RPMI7951 (cell line): ENCODE measurements at places on chromosomes 1 and 21. TPM values are rescaled to one million over a fixed set of nuclear protein-coding genes. Genes with fewer than 3 reads are reported as not detected.

GRCh38 chr1:246875041-246876026 is 56.4 kb downstream of the AHCTF1 start:
- peak; percentile 58 for DNase-seq

DNA sequence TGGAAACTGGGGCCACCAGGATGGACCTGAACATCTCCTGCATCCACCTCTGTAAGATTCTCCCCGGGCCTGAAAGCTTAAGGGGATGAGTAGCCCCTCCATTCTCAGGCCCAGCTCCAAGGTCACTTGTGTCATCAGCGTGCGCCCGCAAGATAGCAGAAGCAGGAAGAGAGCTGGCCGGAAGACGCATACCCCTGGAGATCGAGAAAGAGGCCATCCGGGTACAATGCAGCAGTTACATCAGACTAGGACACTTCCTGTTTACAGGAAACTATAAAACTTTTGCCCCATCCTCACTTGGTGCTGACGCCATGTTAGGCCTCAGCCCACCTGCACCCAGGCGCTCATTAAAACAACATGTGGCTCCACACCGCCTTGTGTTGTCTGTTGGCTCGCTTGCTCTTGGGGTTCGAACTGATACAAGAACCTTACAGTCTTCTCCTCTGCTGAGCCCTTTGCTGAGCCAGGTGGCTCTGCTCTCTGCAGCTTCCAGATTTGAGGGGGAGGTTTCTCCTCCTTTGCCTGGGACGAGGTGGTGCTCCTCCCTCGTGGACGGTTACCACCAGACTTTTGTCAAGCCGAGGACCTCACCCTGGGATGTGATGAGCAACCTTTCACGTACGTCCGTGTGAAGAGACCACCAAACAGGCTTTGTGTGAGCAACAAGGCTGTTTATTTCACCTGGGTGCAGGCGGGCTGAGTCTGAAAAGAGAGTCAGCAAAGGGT is 277.5 kb upstream of the C1orf174 start:
- no peak for DNase-seq

DNA sequence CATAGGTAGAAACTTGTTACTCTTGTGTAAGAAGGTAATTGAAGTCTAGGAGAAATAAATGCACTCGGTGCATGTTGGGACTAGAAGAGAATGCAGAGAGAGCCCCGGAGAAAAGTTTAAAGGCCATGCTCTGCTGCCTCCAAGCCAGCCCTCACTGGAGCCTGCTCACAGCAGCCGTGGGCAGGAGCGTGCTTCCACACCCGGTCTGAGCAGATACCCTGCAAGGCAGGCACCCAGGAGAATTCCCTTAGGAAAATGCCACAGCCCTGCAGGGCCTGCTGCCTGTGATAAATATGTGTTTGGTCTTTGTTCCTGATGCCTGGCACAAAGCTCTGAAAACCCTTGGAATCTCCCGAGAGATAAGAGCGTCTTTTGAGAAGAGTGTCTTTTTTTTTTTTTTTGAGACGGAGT is 22.8 kb downstream of the C2CD2 start:
- DNase-seq, result no peak

DNA sequence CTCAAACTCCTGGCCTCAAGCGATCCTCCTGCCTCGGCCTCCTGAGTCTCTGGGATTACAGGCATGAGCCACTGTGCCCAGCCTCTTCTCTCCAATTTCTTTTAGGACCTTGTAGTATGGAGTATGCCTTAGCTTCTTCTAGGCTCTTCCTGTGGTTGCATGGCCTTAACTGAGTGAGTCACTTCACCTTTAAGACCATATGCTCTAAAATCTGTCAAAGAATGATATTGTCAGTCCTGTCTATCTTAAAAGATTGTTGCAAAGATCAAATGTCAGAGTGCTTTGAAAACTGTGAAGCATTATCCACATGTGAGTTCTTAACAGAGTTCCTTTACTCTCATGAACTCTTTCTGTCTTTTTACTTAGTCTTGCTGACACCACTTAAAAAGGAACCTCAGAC is 37.2 kb downstream of the ATP2B4 start:
- DNase-seq, result peak; percentile 72

GRCh38 chr1:84959294-84959693 is 37.6 kb downstream of the MCOLN2 start:
- DNase-seq, result no peak

GRCh38 chr1:200670242-200671118 is 773 bp upstream of the DDX59 start:
- DNase-seq, result no peak

DNA sequence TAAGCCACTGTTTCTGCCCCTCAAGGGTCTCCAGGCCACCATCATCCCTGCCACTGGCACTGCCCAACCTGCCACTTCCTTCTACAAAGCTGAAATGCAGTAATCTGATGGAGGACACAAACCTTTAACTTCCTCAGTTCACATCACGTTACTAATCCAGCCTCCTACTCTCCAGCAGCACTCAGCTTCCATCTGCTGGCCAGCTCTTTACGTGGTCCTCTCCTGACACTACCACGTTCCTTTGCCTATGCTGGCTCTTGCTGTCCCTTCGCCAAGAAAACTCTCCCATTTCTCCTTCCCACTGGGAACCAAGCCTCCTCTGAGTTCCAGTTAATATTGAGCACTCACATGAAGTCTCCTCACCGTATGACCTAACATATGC is 124.0 kb downstream of the EDEM3 start:
- DNase-seq, result no peak

- DNase-seq, result no peak
These were observed 26.2 kb downstream of the RSBN1 start for GRCh38 chr1:113786069-113786468.

DNA sequence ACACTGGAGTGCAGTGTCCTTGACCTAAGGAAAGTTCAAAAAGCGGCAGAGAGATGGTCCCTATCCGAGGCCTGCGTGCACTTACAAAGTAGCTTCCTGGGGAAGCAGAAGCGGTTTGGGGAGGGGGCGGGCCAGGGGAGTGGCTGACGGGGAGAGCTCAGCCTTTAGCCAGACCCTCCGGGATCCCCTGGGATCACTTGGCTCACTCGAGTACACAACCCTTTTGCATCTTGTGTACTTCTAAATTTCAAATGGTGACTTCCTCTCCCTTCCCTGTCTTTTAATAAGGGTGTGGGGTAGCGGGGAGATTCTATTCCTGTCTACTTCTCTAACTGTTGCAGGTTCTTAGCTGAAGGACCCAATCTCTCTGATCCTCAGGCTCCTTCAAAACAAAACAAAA is 18.1 kb upstream of the SNX27 start:
- no peak for DNase-seq

DNA sequence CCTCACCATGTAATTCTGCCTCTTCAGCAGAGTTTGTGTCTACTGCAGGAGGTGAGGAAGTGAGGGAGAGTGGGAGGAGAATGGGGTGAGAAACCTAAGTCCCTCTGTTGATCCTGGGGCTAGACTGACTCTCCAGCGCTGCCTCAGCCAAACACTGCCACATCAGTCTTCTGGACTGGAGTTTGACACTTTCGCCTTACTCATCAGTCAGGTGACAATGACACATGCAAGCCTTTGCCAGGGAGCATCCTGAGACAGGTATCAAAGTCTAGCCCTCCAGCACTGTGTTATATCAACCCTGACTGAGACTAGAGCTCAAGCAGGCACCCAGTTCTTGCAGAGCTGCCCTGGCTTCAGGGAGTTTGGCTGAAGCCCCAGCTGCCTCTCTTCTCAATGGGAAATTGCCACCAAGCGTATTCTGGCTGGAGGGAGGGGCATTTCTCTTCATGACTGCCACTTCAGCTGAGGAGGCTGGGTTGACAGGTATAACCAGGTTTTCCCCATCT is 33.3 kb upstream of the SUCO start:
- DNase-seq, result peak; percentile 23

GRCh38 chr1:147491098-147491497 is 50.2 kb upstream of the BCL9 start:
- DNase-seq, result no peak

DNA sequence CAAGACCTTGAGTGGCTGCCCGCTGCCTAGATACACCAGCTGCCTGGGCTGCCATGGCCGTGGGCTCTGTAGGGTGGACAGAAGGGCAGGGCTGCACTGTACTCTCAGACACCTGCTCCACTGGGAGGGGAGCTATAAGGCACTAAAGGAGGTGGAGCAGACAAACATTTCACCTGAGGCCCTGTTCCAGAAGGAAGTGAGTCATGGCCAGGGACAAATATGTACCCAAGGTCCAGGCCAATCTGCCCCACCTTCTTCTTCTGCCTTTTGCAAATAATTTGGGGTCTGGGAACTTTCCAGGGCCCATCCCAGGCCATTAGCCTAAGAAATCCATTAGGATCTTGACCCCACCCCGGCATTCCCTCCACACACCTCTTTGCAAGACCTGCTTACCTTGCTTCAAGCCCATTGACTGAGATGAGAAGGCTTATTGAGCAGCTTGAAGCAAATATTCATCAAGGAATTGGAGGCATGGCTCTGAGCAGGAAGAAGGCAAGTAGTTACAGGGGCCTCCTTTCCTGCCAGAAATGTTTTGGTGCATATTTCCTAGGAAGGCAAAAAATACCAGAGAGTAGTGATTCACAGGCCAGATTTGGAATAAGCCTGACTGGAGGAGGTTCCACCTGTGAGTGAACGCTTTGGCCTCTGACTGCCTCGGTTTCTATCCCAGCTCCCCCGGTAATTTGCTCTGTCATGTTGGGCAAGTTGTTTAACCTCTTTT is at the start of gene CAPN8:
TSS of gene CAPN8 (minus strand) at position 110 of the 721 bp plus-strand sequence. CDS start at position 55, 55 bp downstream.
- no peak for DNase-seq

- DNase-seq, result no peak
These were observed 286.2 kb downstream of the GPATCH2 start for GRCh38 chr1:217344712-217345111.

- no peak for DNase-seq
These were observed 12.4 kb downstream of the MX2 start for GRCh38 chr21:41374177-41374712.

DNA sequence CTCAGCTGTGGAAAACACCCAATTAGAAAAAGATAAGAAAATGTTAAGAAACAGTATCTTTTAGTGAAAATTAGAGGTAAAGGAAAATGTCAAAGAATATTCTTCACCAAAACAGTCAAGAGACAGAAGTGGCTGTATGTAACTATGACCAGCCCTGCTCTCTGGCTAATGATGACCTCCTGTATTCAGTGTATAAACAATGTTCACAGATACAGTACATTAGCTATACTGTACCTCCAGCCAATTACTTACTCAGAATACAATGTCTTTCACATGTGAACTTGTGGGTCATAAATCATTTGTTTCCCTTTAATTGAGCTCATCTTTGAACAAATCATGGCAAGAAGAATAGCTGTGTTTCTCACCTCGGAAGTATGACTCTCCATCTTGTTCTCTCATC is 432.0 kb downstream of the LMO4 start:
- DNase-seq, result no peak

DNA sequence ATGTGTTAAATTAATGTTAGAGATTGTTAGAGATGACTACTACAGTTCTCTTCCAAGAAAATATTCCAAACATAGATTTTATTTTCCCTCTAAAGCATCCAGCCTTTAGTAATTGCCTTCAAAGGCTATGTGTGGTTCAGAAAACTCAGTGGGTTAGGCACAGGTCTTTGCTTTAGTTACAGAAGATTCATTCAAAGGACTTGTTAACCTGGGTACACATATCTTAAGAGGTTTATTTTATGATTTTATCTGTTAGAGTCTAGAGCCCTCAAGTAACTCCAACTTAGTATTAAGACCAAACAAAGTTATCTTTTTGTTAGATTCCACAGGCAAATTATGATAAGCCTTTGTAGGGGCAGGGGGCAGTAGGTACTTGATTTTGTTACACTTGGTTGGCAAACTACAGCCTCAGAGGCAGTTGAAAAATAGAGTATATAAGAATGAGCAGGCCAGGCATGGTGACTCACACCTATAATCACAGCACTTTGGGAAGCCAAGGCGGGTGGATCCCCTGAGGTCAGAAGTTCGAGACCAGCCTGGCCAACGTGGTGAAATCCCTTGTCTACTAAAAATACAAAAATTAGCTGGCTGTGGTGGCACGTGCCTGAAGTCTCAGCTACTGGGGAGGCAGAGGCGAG is 37.9 kb downstream of the CXADR start:
- peak; percentile 12 for DNase-seq

DNA sequence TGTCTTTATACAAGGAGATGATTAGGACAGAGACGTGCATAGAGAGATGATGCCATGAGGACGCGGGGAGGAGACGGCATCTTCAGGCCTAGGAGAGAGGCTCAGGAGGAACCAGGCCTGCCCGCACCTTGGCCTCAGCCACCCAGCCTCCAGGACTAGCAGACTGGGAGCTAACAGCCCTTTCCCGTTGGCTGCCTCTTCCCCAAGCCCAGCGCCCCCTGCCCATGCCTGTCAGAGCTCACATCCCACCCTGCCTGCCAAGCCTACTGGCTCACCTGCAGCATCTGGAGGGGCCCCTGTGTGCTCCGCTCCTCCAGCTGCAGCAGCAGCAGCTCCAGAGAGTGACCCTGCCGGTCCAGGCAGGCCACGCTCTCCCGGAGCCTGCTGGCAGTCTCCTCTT is 4.0 kb upstream of the TRIM11 start:
- no peak for DNase-seq

DNA sequence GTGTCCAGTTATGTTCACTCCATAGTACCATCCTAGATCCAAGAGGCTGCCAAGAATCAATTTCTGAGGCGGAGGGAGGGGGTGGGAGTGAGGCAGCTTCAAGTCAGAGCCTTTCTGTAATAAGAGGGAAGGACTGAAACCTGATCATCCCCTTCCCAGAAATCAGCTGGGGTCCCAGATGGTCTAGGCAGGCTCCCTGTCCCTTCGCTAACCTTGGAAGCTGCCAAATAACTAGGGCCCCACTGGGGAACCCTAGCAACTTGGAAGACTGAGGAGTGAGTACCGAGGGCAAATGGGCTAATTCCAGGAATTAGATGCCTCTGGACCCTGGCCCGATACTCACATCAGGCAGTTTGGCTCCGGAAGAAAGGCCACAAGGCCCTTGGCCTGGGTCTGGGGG is 113.3 kb downstream of the NAV1 start:
- DNase-seq, result no peak

GRCh38 chr1:67053535-67053784 is 488 bp downstream of the SLC35D1 start:
- DNase-seq, result peak; percentile 59

GRCh38 chr1:12658531-12659453 is 14.9 kb downstream of the AADACL4 start:
- DNase-seq, result peak; percentile 75

- no peak for DNase-seq
These were observed 24.5 kb upstream of the TRIM45 start for GRCh38 chr1:117146072-117146471.

DNA sequence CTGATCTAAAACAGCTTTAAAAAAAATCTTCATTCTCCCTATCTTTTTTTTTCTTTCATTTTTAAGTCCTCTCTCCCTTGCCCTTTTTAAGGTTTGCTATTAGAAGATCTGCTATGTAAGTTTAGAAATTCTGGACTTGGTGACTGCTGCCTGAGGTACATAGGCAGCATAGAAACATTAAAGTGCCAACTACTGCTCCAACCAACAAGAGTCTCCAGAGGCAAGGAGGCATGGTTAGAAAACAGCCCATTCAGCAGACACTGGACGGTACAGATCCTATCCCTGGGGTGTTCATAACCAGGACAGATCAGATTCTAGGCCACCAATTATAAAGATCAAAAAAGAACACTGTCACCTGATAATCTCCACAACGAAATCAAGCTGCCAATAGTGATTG is 36.6 kb downstream of the GPR3 start:
- no peak for DNase-seq

C1QA gene
- total RNA-seq, result not detected in 2 replicates

TEDDM1 gene
- total RNA-seq, result not detected in 2 replicates

LCE1C gene
- total RNA-seq, result not detected in 2 replicates

BGLAP gene
- total RNA-seq, result 17.7 and 44.1 TPM in 2 replicates

C8B gene
- total RNA-seq, result not detected in 2 replicates

LCK gene
- total RNA-seq, result not detected in 2 replicates

CAMK2N1 gene
- 6.7 and 9.9 TPM in 2 replicates for total RNA-seq

MARK1 gene
- 3.1 and 3.7 TPM in 2 replicates for total RNA-seq

RPTN gene
- total RNA-seq, result not detected in 2 replicates

LCE2B gene
- total RNA-seq, result not detected in 2 replicates

CCT3 gene
- total RNA-seq, result 455 and 483 TPM in 2 replicates
